T-helper 17 cell (primary cell): ENCODE measurements at places on chromosomes 4 and X. TPM values are rescaled to one million over a fixed set of nuclear protein-coding genes. Genes with fewer than 3 reads are reported as not detected.

DNA sequence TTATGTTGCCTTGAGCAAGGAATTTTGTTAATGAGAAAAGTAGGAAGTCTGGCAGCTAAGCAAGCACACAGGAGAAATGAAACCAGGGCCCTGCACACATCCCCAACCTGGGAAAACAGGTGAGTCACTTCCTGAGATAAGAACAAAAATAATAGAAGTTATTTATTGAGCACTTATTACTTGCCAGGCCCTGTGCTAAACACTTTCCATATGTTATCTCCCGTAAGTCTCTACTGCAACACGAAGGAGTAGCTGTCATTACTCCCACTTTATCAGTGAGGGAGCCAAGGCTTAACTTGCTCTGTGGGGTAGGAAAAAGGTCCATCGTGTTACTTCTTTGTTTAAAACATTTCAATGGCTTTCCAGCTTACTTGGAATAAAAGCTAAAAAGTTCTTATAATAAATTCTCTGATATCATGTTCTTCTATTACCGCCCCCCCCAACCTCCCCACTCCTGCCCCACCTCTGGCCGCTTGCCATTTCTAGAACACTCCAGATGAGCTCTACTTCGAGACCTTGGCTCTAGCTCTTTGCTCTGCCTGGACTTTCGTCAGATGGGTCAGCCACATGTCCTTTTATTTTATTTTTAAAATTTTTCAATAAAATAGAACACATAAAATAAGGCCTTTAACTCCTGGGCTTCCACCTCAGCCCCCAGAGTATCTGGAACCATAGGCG, 36.3 kb upstream of the PLAC8 start:
- DNase-seq: no peak

DNA sequence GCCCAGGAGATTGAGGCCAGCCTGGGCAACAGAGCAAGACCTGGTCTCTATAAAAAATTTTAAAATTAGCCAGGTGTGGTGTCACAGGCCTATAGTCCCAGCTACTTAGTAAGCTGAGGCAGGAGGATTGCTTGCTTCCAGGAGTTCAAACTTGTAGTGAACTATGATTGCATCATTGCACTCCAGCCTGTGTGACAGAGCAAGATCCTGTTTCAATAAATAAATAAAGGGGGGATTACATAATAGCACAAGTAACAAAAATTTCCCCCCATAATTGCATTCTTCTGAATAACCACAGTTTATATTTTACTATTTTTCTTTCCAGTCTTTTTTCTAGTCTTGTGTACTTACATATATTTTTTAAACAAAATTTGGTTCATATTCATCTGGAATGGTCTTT, 135.6 kb downstream of the CHIC2 start:
- DNase-seq: no peak

Gene TRIM75
- total RNA-seq: not detected

Gene LGI2
- total RNA-seq: not detected
